NAMALWA (cell line): ENCODE measurements at places on chromosomes 6 and 20.

- DNase-seq, result no peak
Measured at GRCh38 chr6:69647726-69648125, 149.1 kb downstream of the LMBRD1 start.

GRCh38 chr6:2582268-2582667 lies 168.5 kb downstream of the MYLK4 start:
- DNase-seq, result no peak

GRCh38 chr20:48359692-48360341 lies 468.0 kb downstream of the PREX1 start:
- DNase-seq, result peak; percentile 72

- no peak for DNase-seq
Measured at GRCh38 chr20:21272279-21272678, 30.9 kb upstream of the XRN2 start.
